Small intestine (tissue), 16 donors: ENCODE measurements at places on chromosomes 3 and 15. TPM values are rescaled to one million over a fixed set of nuclear protein-coding genes. Genes with fewer than 3 reads are reported as not detected.

GRCh38 chr3:184873141-184873540 lies 61.2 kb downstream of the VPS8 start:
- no peak overlapping the region for H3K27ac ChIP-seq
- no peak overlapping the region for H3K4me3 ChIP-seq
- H3K36me3 ChIP-seq, result peaks cover 8% of the 10 kb centered on the region
- no peak for DNase-seq
- no peaks in the 10 kb centered on the region for H3K4me1 ChIP-seq

DNA sequence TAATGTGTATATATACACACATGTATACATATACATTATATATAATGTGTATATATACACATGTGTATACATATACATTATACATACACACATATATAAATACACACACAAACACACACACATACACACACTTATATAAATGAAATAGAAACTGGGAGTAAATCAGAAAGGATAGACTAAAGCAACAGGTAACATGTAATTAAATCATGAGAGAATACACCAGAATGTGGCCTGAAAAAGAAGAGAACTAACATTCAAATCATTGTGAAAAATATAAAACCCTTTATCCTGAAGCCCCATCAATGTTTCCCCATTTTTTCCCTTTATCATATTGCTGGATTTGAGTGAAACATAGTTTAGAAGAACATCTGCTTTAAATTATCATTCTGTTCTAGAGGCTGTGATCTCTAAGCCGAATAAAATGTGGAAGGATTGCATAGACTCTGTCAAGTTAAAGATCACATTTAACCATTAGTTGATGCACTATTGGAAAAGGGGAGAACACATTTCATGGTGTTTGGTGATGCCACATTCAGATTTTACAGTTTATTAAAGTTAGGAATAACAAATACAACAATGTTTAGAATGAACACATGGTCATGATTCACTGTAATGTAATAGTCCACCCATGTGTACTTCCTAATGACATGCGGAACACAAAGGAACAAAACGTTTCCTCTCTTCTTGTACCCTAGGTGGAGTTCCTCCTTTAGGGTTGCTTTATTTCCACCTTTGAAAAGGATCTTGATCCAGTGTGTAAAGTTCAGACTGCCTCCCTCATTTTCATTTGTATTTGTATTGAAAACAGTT lies 12.5 kb upstream of the THRB start:
- no peak for DNase-seq
- no peaks in the 10 kb centered on the region for H3K36me3 ChIP-seq
- H3K27me3 ChIP-seq, result no peaks in the 10 kb centered on the region

GRCh38 chr15:94930960-94931359 lies 699.6 kb downstream of the MCTP2 start:
- H3K4me3 ChIP-seq, result no peak overlapping the region
- H3K27me3 ChIP-seq, result no peaks in the 10 kb centered on the region
- H3K27ac ChIP-seq, result no peak overlapping the region

GRCh38 chr3:13972679-13973379 lies 93.0 kb upstream of the WNT7A start:
- no peak overlapping the region for H3K4me3 ChIP-seq
- H3K27ac ChIP-seq, result no peak overlapping the region
- no peak for DNase-seq
- no peaks in the 10 kb centered on the region for H3K4me1 ChIP-seq
- H3K36me3 ChIP-seq, result no peaks in the 10 kb centered on the region
- H3K27me3 ChIP-seq, result no peaks in the 10 kb centered on the region

- DNase-seq, result no peak
- no peak overlapping the region for H3K27ac ChIP-seq
- H3K4me3 ChIP-seq, result no peak overlapping the region
- no peaks in the 10 kb centered on the region for H3K36me3 ChIP-seq
- H3K4me1 ChIP-seq, result no peaks in the 10 kb centered on the region
Measured at GRCh38 chr15:25054329-25054728, 99.5 kb downstream of the SNRPN start.

DNA sequence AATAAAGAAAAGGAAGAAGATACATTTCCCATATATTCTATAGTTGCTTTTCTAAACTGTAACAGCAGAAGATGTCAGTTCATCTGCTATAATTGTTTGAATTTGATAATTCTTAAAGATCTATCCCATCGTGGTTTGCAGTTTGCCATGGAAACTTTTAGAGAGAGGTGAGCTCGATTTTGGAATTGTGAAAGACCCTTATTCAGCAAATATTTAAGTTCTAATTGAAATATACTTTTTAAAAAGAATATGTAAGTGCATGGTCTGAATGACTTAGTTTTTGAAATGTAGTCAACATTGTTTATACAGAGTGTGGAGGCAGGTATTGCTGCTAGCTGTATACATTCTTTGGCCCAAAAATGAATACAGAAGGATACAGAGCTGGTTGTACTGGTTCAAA lies 127.7 kb downstream of the PDE8A start:
- H3K4me1 ChIP-seq, result no peaks in the 10 kb centered on the region
- H3K36me3 ChIP-seq, result peaks cover 8% of the 10 kb centered on the region
- DNase-seq, result no peak
- H3K4me3 ChIP-seq, result no peak overlapping the region

DNA sequence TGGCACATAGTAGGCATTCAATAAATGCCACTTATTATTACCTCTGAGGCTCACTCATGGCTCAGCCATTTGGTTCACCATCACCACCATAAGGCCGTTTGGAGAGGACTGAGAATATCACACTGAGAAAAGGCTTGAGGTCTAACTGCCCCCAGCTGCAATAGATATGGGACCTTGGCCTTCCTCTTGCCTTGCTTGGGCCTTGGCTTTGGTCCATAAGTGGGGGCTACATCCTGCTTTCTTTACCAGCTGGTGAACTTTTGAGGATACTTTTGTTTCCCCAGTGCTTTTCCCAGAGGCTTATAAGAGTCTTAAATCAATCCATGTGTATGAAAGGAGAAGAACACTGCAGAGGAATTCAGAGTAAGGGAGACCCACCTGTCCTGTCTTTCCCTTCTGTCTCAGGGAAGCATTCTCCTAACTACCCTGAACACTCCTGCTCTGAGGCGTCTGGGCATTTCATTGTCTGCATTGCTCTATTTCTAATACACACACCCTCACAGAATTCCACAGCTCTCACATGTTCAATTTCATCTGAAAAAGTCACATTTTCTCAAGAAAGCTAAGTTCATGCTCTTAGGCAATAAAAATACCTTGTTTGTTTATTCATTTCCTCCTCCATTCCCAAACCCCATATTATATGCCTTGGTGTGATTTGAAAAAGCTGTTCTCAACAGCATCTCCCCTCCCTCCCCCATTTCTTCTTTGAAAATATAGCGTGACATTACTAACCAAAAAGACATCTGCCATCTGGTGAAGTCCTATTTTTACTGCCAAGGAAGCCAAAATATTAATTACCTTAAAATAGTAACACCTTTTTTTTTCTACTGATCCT lies 22.5 kb upstream of the KCNMB2 start:
- no peak for DNase-seq
- H3K27ac ChIP-seq, result no peak overlapping the region
- H3K4me1 ChIP-seq, result no peaks in the 10 kb centered on the region
- no peaks in the 10 kb centered on the region for H3K36me3 ChIP-seq
- H3K27me3 ChIP-seq, result no peaks in the 10 kb centered on the region
- H3K4me3 ChIP-seq, result no peak overlapping the region

DNA sequence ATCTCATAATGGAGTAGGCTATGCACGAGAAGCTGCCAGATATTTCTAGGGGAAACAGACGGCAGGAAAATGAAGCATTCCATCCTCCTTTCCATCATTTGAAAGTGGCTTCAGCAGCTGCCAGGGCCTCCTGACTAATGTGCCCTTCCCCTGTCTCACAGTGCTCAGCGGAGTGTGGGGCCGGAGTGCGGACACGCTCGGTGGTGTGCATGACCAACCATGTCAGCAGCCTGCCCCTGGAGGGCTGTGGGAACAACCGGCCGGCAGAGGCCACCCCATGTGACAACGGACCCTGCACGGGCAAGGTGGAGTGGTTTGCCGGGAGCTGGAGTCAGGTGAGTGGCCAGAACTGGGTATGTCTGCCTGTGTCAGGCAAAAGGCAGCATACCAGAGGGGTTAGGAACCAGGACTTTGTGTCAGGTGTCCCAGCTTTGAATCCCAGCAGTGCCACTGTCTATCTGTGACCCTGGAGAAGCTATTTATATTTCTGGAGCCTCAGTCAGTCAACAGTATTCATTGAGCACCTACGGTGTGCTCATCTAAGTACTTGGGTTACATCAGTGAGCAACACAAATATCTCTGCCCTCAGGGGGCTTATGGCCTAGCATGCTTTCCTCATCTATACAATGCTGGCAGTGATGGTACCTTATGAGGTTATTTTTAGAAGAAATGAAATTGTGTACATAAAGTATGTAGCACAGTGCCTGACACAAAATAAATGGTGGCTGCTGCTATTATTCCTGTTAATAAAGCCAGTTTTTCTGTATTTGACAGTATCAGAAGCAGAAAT lies 52.4 kb upstream of the NR2E3 start:
- no peaks in the 10 kb centered on the region for H3K36me3 ChIP-seq
- H3K27me3 ChIP-seq, result no peaks in the 10 kb centered on the region
- DNase-seq, result no peak
- H3K4me1 ChIP-seq, result peaks cover 2% of the 10 kb centered on the region
- no peak overlapping the region for H3K27ac ChIP-seq

ACTC1 gene
- polyA plus RNA-seq, result 0.27 TPM

ASB14 gene
- polyA plus RNA-seq, result not detected
